Activated effector memory CD4-positive, alpha-beta T cell treated with anti-CD3 and anti-CD28 coated beads, Interleukin-2, amount 50 U/mL, for 16 hours (primary cell): ENCODE measurements at places on chromosomes 7 and 10.

GRCh38 chr7:149599636-149600206 lies 102.1 kb upstream of the ZNF746 start:
- DNase-seq = no peak

DNA sequence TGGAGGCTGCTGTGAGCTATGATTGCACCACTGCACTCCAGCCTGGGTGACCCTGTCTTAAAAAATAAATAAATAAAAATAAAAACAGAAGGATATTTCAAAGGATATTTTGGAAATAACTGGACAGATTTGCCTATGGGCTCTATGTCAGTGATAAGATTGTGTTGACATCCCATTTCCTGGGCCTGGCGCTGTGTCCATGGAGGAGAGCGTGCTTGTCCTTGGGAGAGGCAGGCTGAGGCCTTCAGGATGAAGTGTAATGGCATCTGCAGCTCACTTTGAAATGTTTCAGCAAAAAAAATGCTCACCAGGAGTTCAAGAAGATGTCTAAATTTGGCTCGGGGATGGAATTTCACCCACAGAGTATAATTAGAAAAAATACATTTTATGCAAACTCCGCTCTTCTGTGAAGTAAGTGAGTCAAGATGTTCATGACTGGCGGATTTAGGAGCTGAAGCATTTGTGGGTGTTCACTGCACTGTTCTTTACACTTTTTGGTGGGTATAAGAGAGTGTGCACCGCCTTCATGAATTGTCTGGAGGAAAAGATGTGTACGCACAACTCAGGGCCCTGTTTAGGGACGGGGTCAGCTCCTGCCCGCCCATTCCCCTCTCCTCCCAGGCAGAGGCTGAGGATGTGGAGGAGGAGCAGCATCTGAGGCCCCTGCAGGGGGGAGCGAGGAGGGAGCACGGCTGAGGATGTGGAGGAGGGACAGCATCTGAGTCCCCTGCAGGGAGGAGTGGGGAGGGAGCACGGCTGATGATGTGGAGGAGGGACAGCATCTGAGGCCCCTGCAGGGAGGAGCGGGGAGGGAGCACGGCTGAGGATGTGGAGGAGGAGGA lies 18.5 kb upstream of the FOXL3 start:
- peak; percentile 25 for DNase-seq

GRCh38 chr7:50659329-50659965 lies 94.2 kb upstream of the DDC start:
- DNase-seq = no peak

- no peak for DNase-seq
Observed at GRCh38 chr7:27186668-27187474, 1.8 kb upstream of the HOXA11 start.

DNA sequence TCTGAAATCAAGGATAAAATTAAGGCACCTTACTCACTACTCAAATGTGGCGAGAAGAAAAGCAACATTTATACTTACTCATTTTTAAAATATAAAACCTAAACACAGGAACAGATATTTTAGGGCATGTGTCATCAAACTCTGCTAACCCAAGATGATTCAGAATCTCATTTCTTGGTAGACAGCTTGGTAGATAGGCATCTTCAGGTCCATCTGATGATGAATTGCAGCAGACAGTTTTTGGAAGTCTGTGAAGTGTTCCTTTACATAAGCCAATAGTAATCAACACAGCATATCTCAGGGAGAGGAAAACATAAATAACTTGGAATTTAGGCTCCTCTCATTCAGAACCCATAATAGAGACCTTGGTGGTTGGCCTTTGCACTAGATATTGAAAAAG lies 3.4 kb downstream of the HIPK2 start:
- DNase-seq = no peak

DNA sequence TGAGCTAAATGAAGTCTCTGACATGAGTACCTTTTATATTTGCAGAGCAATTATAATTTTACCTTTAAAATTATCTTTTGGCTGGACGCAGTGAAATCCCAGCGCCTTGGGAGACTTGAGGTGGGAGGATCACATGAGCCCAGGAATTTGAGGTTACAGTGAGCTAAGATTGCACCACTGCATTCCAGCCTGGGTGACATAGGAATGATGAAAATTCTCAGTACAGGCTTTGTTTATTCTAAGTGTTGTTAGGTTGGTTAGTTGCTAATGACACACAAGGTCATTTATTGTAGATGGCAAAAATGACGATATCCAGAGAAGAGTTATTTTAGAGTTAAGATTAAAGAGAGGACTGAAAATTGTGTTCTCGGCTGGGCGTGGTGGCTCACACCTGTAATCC lies 87.6 kb downstream of the XRCC2 start:
- DNase-seq = no peak

GRCh38 chr7:100483722-100484672 lies at the start of gene NYAP1:
Gene NYAP1 (plus strand): TSS chr7:100483927. CDS start chr7:100485312, 1,385 bp downstream.
- DNase-seq = peak; percentile 81

GRCh38 chr7:29017713-29018112 lies 59.6 kb upstream of the TRIL start:
- DNase-seq = no peak

DNA sequence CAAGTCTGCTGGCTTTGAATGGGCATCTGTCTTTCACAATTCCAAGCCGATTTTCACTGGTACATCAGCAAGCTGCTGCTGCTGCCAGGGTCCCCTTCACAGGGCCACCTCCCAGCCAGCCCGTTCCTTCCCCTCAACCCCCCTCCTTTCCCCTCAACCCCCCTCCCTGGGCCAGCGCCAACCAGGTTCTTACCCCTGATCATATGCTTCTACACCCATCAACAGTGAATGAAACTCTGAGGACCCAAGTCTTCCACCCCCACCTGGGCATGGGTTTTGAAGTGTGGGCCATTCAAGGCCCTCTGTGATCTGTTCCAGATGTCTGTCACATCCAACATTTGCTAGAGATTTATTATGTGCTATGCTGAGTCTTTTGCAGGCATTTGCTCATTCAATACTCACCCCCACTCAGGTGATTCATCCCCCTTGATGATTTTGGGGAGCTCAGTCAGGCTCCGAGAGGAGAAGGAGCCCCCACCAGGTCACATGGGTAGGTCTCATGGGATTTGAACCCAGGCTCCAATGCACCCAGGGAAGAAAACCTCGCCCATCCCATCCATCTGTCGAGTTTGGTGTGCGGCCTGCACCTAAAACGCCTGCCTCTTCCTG lies 52.7 kb upstream of the FOXK1 start:
- DNase-seq = no peak

DNA sequence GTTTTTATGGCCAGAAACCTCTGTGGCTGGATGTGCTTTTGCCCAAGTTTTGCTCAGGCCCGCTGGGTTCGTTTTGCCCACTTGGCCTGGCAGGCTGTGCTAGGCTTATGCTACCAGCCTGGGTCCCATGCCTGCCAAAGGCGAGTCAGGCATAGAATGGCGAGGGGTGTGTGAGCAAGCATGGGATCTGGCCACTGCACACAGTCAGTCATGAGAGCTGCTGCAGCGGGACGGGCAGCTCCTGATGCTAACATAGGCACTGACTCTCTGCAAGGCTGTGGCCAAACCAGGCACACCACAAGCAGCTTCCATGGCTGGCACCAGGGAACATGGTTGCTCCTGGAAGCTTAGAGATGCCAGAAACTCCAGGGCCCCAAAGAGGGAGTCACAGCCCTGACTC lies 52.9 kb upstream of the PCDH15 start:
- DNase-seq = no peak

DNA sequence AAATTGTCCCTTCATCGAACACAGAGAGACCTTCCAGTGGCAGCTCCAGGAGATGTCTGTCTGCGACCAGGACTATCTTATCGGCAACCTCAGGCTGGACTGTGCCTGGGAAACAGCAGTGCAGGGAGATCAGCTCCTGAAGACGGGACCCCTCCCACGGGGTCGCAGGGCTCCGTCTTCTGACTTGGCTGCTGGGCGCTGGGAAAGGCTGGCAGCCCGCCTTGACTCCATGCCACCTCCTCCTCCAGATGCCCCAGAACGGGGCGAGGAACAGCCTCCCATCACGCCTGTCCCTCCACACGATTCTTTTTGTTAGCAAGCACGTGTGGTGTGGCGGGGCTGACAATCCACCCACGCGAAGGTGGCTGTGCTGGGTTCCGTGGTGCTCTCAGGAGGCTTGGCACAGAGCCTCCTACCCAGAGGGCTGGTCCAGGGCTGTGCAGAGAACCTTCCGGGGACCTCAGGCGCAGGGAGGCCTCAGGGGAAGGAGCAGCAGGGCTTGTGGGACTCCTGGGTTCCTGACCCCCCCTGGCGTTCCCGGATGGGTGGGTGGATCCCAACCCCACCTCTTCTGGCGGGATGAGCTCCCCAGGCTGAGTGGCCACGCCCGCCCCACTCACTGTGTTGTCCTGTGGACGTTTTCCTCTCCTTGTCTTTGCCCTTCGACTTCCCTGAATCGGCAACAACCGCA lies 47.6 kb upstream of the NKX6-2 start:
- no peak for DNase-seq

- DNase-seq = no peak
Observed at GRCh38 chr7:148473703-148474480, 116.7 kb upstream of the C7orf33 start.

DNA sequence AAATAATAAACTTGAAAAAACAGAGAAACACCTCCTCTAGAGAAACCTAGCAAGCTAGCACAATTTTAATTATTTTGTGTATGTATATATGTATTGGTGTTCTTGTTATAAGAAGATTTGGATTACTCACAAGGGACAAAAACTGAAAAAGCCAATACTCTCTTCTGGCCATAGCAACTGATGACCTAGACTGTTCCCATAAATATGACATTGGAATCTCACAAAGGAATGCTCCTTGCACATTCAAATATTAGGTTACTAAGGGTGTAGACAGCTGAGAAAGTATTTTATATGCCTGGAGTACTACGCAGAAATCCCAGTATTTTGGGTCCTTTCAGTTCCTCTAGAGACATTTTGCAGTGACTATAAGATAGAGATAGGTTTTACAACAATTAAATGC lies 279.4 kb downstream of the FZD1 start:
- no peak for DNase-seq

- DNase-seq = no peak
Observed at GRCh38 chr7:142771353-142771723, 568 bp downstream of the PRSS2 start.

- no peak for DNase-seq
Observed at GRCh38 chr7:117775801-117776200, 97.4 kb downstream of the CTTNBP2 start.

- no peak for DNase-seq
Observed at GRCh38 chr10:35532141-35532540, 73.0 kb upstream of the GJD4 start.

GRCh38 chr10:15238555-15239335 lies 70.3 kb upstream of the NMT2 start:
- no peak for DNase-seq

DNA sequence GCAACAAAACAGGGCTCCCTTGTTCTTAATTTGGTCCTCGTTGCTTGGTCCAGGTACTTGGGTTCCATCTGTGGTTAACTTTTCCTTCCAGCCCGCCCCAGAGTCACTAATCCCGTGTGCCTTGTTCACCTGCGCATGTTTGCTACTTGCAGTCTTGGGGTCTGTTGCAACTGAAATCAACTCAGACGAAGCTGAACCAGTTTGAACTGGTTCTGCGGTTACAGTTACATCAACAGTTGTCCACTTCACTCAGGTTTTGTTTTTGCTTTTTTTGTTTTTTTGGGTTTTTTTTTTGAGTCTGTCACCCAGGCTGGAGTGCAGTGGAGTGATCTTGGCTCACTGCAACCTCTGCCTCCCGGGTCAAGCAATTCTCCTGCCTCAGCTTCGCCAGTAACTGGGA lies 34.7 kb downstream of the TRRAP start:
- DNase-seq = no peak

DNA sequence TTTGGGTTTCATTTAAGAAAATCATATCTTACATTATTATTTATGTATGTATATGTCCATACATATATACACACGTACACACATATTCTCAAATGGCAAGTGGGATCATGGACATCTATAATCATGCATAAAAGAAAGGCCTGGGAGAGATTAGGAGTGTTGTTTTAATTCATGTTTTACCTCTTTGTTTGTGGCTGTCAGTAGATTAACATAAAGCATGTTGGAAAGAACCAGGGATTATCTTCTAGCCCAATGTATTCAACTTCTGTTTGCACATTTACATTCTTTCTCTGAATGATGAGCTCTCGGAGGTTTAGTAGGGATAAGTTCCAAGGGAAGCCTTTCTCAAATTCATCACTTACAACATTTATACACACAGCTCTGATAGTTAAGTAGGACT lies 191.4 kb downstream of the NSUN6 start:
- no peak for DNase-seq

DNA sequence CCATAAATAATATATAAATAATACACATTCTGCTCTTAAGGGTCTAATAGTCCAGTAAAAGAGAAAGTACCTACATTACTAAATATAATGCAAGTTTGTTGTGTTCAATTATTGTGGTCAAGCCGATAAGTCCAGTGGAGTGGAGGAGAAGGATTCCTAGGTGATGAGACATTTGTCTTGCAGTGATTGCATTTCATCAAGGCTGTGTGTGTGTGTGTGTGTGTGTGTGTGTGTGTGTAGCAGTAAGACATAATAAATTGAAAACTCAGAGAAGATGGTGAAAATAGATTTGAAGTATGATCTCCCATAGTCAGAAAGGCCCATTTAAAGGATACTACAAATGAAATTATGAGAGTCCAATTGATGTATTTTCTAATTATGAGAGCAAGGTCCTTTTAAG lies 192.5 kb upstream of the SEMA3C start:
- no peak for DNase-seq

- DNase-seq = no peak
Observed at GRCh38 chr7:36346260-36346831, 43.3 kb upstream of the ANLN start.

DNA sequence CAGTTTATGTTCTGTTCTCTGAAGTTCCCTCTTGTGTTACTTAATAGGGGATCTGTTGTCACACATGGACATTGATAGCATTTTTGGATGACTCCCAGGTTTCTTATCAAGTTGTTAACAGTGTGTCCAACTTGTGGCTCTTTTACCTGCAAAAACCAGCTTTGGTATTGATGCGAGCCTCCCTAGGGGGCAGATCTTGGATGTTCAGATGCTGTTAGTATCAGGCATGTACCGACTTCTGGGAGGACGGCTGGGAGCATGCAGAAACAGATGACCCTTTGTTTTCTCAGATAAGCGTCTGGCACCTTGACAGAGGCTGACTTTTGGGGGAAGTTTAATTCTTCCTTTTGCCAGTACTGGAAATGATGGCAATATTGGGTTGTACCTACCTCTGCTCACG lies 2.2 kb downstream of the PLPP4 start:
- DNase-seq = no peak

DNA sequence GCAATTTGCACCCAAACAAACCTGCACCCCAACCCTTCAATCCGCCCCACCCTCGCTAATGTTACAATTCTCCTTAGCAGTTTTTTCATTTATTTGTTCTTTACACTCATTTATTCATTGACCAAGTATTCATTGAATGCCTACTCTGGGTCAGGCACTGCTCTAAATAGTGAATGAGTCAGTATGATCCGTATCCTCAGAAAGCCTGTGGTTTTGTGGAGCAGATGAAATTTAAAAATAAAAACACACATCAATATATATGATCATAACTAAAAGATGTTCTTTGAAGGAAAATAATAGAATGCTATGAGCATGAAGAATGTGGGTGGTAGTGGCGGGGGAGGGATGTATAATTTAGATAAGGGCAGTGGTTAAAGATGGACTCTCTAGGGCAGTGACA lies 13.3 kb downstream of the IFIT5 start:
- no peak for DNase-seq
